Muscle of back (tissue), 13 donors: ENCODE measurements at places on chromosomes 2 and 18. TPM values are rescaled to one million over a fixed set of nuclear protein-coding genes. Genes with fewer than 3 reads are reported as not detected.

CARF gene
- polyA plus RNA-seq: 5.6 TPM

CD28 gene
- 5.0 TPM for polyA plus RNA-seq

FKBP1B gene
- polyA plus RNA-seq: 3.1 TPM

CPLX4 gene
- polyA plus RNA-seq: not detected

UGT1A5 gene
- not detected for polyA plus RNA-seq

SERPINB10 gene
- 0.37 TPM for polyA plus RNA-seq

INO80D gene
- polyA plus RNA-seq: 9.4 TPM

MRPL30 gene
- polyA plus RNA-seq: 41.2 TPM

FAHD2A gene
- 27.1 TPM for polyA plus RNA-seq

INPP1 gene
- 17.8 TPM for polyA plus RNA-seq
